ENCODE measurements at places on chromosomes 11 and 22.

DNA sequence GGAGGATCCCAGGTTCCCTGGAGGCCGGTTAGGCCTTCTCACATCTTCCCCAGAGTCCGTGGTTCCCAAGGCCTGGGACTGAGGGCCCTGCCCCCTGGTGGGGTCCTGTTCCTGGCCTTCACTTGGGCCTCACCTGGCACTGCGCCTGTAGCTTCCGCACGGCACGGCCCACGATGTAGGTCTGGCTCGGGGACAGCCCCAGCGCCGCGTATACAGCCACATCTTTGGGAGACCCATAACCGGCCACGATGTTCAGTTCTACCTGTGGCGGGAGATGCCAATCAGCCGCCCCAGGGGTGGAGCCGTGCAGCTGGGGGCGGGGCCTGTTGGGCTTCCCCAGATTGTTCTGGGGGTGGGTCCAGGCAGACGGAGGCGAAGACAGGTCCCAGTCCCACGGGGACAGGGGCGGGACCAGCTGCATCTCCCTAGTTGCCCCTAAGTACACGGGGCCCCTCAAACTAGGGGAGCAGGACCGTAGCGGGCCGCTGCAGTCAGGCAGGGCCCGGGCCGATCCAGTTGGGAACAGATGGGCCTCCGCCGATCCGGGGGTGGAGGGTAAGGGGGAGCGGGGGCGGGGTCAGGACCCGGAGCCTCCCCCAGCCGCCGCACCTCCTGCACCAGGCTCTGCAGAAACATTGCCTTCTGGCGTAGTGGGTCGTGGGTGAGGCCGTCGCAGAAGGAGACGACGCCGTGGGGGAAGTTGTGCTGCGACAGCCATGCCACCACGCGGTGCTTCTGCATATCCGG, 10.1 kb downstream of the AIP start:
- no peak for DNase-seq

DNA sequence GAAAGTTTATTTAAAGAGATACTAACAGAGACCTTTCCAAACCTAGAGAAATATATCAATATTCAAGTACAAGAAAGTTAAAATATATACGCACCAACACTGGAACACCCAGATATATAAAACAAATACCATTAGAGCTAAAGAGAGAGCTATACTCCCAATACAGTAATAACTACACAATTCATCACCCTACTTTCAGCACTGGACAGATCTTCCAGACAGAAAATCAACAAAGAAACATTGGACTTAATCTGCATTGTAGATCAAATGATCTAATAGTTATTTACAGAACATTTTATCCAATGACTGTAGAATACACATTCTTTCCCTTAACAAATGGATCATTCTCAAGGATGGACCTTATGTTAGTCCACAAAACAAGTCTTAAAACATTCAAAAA, 311.9 kb downstream of the METTL15 start:
- DNase-seq: no peak

GRCh38 chr11:65130631-65131416, 3.5 kb downstream of the SYVN1 start:
- no peak for DNase-seq

GRCh38 chr11:128917144-128917724, 25.4 kb downstream of the TP53AIP1 start:
- no peak for DNase-seq

DNA sequence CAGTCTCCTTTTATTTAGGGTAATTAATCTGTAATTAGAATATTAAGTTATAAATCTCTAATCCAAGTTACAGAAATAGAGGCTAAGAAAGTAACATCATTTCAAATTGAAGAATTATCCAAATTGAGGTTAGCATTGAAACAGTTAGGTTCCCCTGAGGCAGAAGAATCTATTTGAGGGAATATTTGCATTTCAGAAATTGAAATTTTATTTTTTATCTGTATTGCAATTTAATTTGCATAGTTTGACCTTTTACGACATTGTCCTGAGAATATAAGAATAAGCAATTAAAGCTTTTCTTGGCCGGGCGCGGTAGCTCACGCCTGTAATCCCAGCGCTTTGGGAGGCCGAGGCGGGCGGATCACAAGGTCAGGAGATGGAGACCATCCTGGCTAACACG, 27.6 kb downstream of the DDIAS start:
- no peak for DNase-seq

DNA sequence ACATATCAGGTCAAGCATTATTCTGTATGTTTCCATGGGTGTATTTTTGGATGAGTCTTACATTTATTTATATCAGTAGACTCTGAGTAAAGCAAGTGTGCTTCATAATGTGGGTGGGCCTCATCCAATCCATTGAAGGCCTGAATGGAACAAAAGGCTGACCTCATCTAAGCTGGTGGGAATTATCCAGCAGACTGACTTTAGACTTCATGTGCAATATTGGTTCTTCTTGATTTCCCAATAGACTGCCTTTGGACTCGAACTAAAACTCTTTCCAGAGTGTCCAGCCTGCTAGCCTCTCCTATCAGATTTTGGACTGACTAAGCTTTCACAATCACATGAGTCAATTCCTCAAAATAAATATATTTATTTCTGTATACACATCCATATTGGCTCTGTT, 116.2 kb downstream of the KIF18A start:
- no peak for DNase-seq

- DNase-seq: no peak
These were observed 11.4 kb downstream of the SEC14L6 start for GRCh38 chr22:30535182-30535581.

DNA sequence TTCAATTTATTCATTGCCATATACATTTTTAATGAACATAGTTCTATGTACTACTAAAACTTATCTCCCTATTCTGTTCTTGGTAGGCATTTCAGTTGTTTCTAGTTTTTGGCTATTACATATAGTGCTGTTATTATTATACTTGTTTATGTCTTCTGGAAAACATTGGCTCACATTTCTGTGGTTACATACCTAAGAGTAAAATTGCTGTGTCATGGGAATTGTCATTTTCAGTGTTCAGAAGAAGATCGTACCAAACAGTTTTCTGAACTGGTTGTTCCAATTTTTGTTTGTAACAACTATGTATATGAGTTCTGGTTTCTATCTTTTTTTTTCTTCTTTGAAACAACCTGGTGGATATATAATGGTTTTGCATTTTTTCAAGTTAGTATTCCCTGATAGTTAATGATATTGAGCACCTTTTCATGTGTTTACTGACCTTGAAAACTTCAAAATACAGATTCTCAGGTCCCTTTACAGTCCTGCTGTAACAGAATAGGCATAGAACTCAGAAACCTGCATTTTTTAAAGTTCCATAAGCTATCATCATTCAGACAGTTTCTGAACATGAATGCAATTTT, 230.7 kb downstream of the JRKL start:
- DNase-seq: no peak

DNA sequence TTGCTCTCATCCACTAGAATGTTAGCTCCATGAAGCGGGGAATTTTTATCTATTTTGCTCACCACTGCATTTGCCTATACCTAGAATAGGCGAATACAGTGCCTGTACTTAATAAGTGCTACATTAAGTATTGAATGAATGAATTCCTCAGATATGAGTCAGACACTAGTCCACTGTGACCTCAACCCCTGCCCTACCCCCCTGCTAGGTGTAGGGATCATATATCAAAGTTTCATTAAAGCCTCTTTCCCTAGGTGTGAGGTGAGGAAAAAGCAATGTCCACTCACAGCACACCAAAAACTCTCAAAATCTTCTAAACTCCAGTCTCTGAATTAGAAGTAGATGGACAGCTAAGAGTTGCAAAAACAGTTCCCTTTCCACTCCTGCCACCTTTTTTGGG, 9.8 kb upstream of the PSMA1 start:
- DNase-seq: no peak

GRCh38 chr11:43212279-43212678, 99.5 kb upstream of the API5 start:
- no peak for DNase-seq

GRCh38 chr11:68757711-68758110, 6.4 kb upstream of the TESMIN start:
- no peak for DNase-seq

GRCh38 chr11:7251487-7251835, 243 bp upstream of the SYT9 start:
- no peak for DNase-seq

DNA sequence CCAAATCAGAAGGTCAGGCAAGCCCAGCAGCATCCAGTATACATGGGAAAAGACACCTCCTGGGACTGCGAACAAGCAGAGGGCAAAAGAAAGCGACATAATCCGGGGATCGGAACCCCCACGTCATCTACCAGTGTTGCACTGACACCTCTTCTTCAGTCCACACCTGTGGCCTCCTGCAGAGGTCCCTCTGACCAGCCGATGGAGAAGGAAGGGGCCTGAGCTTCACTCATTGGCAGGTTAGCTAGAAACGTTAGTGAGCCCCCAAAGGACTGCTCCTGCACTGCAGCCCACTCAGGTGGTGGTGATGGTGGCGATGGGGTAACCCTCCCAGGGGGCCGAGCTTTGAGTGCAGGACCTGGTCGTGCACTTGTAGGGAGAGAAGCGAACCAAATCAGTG, 22.1 kb downstream of the ASCL2 start:
- DNase-seq: no peak

DNA sequence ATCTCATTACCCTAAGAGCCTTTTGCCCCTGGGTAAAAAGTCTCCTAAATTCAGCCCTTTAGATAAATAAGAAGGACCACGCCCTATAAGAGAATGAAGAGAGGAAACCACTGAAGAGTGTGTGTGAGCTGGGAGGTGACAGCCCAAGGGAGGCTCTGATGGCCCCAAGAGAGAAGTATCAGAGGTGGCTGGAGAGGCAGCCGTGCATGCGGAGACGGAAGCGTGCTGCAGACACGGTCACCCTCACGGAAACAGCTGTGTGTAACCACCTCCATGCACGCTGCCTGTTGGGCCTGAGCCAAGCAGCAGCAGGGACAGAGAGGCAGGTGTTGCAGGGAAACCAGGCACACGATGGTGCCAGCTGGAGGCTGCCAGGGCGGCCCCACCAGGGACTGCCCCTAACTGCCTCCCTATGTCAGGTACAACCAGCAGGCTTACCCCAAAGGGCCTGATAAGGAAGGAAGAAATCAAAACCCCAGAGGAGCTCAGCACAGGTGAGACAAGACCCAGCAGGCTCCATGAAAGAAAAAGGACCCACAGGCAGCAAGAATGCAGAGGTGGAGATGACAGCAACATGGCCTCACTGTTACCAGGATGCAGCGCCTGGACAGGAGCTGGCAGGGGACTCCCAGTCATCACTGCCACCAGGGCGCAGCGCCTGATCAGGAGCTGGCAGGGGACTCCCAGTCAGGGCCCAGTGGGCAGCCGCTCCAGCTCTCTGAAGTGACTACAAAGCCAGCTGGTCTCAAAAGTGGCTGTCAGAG, 7.8 kb downstream of the LARGE2 start:
- no peak for DNase-seq

- no peak for DNase-seq
These were observed 178.2 kb downstream of the LRRC4C start for GRCh38 chr11:41281131-41281742.

DNA sequence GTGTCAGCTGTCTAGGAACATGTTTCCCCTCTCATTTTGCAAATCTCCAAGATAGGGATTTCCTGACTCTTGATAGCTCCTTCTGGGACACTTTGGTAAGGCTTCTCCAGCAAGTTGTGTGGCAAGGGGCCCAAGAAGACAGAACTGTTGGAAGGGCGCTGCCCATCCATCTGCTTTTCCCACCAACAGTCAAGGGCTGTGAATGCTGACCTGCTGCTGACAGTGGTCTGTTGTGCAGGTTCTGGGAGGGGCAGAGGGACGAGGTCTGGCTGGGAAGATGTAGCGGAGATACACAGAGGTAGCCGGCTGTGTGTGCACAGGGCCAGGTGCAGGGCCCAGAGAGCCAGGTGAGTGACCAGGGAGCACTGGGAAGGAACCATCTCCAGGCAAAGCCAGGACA, 12.2 kb downstream of the BCR start:
- DNase-seq: no peak

GRCh38 chr11:112025707-112026106, 499 bp downstream of the DLAT start:
- peak; percentile 7 for DNase-seq

DNA sequence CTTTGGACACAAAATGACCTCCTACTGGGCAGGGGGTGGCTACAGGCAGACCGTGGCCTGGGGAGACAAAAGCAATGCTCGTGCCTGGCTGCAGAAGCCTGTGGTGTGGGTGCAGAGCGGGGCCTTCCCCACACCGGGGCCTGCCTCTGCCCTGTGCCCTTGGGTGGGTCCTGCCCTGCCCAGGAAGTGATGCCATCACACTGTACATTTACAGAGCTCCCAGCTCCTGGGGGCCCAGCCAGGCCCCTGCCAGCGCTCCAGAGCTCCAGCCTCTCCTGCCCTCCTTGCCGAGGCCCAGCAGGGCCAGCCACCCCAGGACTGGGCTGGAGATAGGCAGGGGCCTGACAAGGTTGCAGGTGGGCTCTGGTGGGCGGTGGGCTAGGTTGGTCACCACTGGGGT, 40.1 kb downstream of the MUC5B start:
- DNase-seq: no peak

DNA sequence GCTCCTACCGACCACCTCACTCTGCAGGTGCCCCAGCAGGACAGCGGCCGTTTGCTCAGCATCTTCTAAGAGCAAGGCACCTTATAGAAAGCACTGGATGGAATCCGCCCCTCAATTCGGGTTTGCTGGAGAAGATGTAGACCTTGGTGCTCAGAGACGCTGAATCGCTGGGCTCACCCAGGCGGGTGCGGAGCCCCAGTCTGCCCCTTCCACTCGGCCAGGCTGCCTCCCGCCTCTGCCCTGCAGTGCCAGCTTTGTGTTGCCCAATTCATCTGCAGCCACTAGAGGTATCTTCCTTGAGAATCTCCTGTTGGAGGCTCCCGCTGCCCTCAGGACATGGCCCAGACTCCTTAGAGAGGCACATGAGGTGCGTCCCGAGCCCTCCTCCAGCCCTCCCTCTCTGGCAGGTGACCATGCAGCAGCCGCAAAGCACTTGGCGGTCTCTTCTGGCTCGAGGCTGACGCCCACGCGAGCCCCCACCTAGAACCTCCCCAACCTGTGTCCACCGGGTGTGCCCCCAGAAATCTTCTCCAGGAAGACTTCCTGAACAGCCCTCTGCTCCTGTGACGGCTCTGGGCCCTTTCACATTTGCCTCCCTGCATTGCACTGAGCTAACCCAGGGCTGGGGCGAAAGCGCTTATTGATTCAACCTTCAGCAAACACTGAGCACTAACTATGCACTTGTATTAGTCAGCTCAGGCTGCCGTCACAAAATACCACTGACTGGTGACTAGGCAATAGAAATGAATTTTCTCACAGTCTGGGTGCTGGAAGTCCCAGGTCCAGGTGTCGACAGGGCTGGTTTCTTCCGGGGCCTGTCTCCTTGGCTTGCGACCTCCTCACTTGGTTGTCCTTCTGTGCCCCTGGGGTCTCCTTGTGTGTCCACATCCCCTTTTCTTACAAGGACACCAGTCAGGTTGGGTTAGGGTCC, 117.5 kb downstream of the WNT7B start:
- no peak for DNase-seq

GRCh38 chr11:12393691-12394090, 16.3 kb downstream of the PARVA start:
- no peak for DNase-seq

GRCh38 chr11:61969838-61970662, 2.6 kb upstream of the FTH1 start:
- no peak for DNase-seq

GRCh38 chr11:120410622-120411380, 74.6 kb downstream of the ARHGEF12 start:
- DNase-seq: no peak

GRCh38 chr11:121626980-121627379, 174.2 kb upstream of the SORL1-AS1 start:
- DNase-seq: no peak
